NAMALWA (cell line): ENCODE measurements at places on chromosomes 13 and 19.
A peak's percentile ranks its signal among the peaks of the same experiment; 100 is the strongest.

DNA sequence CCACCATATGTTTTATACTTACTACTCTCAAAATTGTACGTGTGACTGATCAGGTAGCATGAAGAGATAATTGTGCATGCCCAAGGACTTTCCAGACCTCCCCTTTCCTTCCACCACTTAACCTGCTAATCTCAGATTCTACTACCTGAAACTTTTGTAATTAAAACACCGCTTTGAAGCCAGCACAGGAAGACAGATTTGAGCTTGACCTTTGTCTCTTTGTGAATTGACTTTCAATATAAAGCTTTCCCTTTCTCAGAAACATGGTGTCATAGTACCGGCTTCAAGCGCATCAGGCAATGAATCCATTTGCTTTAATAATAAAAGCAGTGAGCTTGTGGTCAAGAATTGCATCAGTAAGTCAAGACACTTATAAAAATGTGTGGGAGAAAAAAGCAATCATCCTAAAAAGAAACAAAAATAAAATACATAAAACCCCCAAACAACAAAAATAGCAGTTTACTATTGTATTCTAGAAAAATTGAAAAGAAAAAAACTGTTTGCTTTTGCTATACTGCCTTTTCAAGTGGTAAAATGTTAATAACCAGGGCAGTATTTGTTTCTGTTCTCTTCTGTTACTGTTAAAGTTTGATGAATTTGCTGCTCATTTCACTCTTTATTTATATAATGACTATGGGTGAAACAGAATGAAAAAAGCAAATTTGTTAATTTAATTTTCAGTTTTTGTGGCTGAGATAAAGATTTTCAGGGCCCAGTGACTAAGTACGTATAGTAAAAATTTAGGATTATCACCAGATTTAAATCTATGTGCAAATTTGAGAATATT, 2075.3 kb downstream of the PCDH9 start:
- no peak for DNase-seq

- peak; percentile 98 for DNase-seq
Observed at GRCh38 chr13:66994097-66994496, 236.0 kb downstream of the PCDH9 start.

- no peak for DNase-seq
Observed at GRCh38 chr13:28618230-28618994, 40.5 kb upstream of the POMP start.

GRCh38 chr13:32019612-32020233, 11.9 kb upstream of the FRY start:
- DNase-seq = peak; percentile 85

DNA sequence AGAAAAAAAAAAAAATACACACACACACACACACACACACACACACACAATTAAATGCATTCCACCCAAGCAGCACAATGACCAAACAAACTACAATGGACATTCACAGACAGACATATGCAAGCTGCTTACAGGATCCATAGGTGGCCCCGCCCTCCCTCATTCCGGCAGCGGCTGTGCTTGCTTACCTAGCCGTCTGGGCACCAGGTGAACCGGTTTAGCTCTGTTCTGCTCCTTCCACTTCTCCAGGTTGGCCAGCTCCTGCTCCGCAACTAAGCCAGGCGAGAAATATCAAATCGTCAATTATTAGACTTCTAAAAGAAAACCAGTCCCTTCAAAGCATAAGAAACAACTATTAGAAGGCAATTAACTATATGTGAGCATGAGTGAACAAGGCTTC, 23.1 kb downstream of the EPSTI1 start:
- DNase-seq = no peak

- DNase-seq = no peak
Observed at GRCh38 chr13:109274188-109274821, 512.1 kb downstream of the IRS2 start.

DNA sequence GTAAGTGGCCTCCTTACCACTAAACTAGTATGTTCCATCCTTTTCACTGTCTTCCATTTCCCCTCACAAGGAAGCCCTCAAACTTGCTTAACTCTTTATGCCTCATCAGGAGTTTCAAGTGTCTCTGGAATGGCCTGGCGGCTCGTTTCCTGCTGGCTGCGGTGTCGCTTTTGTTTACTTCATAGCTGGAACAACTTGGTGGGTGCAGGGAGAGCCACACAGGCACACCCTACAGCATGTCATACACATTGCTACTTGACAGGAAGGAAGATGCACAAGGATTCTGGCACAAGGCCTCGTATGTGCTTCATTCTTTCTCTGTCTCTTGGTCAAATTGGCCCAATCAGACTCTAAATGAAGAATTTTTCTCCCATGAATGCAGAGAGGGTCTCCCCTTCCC, 488.3 kb downstream of the FOXO1 start:
- DNase-seq = no peak

DNA sequence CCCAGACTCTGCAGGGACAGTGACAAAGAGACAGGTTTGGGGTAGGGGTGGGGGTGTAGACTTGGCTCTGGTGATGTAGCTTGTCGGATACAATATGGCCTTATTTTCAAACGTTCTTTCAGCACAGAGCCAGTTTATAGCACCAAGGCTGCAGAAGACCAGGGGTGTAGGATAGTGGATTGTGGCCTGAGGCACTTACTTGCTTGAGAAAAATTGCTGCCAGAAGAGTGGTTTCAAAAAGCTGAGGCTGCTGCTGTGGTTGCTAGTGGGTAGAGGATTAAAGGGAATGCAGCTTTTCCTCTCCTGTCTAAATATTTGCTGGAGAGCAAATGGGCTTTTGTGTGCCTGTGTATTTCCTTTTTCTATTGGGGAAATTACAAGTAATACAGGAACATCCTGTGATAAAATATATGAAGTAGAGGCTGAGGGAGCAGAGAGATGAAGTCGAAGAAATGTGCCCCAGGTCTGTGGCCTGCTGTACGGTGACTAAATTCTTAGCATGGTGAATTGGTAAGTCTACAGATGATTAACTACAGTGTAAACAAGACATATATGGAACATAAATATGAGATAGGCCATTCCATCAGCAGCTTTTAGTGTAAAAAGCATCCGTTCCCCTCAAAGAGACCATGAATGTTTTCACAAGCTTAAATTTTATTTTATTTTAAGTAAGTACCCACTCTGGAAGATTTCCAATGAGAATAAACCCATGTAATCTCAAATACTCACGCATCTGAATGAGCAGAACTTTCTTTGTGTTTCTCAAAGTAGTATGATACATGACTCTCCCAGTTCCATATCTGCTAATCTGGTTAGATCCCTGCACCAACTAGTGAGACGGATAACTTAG, 112.9 kb downstream of the LRCH1 start:
- DNase-seq = no peak

- DNase-seq = no peak
Observed at GRCh38 chr19:8108560-8109445, 40.6 kb downstream of the FBN3 start.

DNA sequence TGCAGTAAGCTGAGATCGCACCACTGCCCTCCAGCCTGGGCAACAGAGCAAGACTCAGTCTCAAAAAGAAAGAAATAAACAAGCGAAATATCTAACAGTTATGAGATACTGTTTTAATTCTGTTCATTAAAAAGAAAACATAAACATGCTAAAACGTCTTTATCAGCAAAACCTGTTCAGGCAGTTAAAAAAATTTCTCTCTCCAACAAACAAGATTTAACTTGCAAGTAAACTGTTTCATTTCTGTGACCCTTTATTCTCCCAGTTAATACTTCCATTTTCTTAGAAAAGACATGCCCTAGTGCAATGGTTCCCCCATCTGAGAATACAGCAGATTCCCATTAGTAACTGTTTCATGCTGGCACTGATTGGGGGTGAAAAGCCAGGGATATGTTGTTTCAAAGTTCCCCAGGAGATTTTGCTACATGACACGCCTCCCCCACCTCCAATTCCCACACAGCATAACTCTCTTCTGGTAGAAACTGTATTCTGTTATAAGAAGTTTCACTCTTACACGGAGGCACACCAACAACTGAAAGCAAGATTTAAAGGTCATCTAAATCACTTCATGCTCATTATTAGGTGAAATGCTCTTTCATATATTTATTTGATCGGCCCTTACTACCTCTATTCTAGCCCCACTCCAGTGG, 24.4 kb downstream of the ELF1 start:
- peak; percentile 51 for DNase-seq

- no peak for DNase-seq
Observed at GRCh38 chr19:39199025-39199424, 2.3 kb downstream of the NCCRP1 start.

- DNase-seq = no peak
Observed at GRCh38 chr13:98962901-98963590, 14.8 kb downstream of the DOCK9 start.

DNA sequence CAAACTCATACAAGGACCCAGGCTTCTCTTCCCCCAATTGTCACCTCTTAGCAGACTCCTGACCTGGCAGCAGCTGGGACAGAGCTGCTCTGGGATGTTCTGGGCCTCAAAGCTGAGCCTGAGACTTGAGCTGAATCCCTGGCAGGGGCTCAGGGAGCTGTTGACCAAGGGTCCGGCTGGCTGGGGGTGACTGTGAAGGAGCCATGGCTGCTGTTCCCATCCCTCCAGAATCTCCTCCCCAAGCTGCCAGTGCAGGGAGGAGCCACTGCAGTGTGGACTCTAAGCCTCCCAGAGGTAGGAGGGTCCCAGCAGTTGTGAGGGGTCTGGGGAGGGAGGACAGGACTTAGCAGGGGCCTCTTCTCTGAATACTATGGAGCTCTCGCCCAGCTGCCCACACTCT, 2.2 kb downstream of the SIGLEC6 start:
- DNase-seq = no peak

DNA sequence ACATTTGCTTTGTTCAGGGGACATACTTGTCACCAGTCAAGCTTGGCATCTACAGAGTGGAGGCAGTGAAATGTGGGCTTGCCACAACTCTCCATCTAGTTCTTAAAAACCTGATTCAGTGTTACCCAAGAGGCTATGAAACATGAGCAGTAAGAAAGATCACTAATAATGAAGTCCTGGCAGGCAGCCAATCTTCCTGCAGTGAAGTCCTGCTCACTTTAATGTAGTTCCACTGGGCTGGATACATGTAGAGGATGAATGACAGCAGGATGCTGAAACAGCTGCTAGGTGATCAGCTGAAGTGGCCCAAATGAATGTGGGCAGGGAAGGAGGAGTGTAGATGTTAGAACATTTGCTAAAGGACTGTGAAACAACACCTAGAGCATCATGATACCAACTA, 1213.1 kb downstream of the OLFM4 start:
- no peak for DNase-seq

DNA sequence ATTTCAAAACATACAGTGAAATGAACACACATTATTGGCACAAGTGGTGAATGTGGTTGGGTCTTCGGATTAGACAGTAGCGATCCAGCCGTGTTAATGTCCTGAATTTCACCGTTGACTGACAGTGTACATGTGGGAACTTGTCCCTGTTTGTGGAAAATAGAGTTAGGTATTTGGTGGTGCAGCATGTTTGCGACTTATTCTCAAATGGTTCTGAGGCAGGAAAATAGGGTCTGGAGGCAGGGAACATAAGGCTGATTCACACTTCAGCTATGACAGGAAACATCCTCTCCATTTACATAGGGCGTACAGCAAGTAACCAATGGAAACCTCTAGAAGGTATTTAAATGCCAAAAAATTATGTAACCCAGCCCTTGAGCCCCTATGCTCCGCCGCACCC, 4.2 kb downstream of the LGALS7B start:
- DNase-seq = no peak

DNA sequence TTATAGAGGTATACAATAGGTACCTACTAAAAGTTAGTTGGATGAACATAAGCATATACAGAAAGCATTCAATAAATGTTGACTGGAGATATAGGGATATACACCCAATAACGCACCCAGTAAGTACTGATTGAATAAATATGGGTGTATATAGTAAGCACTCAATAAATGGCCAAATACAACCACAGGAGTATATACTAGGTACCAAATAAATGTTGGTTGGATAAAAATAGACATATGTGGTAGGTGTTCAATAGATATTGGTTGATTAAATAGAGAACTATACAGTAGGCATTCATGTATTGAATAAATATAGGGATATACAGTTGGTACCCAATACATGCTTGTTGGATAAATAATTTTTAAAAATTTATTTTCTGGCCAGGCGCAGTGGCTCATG, 9.4 kb downstream of the ANGPTL8 start:
- no peak for DNase-seq

GRCh38 chr13:39073983-39074382, 35.7 kb downstream of the NHLRC3 start:
- no peak for DNase-seq

GRCh38 chr13:97757807-97758206, 195.7 kb upstream of the IPO5 start:
- DNase-seq = no peak

- no peak for DNase-seq
Observed at GRCh38 chr13:113216254-113217048, 7.0 kb downstream of the CUL4A start.

GRCh38 chr19:35689836-35690235, 14.5 kb upstream of the ZBTB32 start:
- DNase-seq = no peak

- DNase-seq = no peak
Observed at GRCh38 chr19:48443731-48444128, 2.1 kb upstream of the GRWD1 start.

DNA sequence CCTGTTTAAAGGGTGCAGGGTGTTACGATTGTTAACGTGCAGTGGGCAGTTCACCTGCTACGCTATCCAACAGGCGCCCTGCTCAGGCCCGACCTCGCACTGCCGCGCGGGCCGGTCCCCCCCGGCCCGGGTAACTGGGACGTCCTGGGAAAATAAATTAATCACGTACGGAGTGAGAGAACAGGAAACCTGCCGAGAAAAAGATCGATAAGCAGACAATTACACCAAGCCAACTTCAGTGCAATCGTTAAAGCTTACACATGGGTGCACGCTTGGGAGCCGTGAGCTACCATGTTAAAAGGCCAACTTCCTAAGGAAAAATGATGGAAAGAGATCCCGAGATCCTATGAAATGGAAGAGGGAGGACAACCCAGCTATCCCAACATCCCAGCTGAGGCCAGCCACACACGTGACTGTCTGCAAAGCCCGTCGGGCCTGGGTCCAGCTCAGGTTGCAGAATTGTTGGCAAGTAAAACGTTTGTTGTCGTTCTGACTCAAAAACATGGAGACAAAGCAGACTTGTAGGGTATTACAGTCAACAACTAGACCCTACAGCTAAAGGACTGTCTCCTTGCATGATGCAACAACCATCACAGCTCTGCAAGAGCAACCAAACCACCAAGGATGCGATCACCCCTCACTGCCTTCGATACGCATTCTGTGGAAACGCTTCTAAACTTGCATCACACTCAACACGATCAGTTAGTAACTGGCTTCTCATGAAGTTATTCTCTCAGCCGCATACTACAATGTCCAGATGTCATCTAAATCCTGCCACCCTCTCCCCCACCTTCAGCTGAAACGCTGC, 741 bp upstream of the TUBGCP3 start:
- peak; percentile 35 for DNase-seq

- no peak for DNase-seq
Observed at GRCh38 chr13:91632086-91632485, 233.7 kb downstream of the GPC5 start.

- DNase-seq = no peak
Observed at GRCh38 chr13:100506600-100507422, 81.8 kb downstream of the GGACT start.
